GM13976 (cell line): ENCODE measurements at places on chromosomes 1 and 21.

DNA sequence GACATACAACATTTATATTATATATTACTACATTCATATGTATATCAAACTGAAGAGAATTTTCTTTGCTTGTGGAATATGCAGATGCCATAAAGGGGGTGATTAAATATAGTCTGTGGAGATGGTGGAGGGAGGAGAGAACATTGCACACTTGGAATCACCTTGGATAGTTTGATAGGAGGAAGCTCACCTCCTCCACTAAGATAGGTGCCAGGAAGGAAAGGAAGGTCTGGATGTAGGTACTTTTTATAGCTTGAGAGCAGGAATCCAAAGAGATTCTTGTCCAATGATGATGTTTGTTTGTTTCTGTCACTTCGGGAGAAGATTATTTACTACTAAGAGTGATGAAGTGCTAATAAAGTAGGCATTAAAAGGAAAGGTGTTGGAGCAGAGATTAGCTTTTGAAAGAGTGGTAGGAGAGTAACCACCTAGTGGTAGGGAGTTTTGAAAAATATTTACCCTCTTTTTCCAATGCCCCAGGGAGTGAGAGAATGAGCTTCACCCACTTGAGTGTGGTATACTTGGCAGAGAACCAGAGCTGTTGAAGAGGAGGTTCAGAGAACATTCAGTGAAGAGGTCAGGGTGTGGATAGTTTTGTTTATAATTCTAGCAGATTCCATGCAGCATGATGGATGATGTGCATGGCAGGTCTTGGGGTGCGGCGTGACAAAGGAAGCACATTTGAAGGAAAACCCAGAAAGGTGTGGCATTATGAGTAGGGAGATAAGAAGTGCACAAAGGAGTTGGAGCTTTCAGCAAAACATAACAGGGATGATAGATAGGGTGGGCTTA, 145.0 kb downstream of the PATJ start:
- no peak for DNase-seq

DNA sequence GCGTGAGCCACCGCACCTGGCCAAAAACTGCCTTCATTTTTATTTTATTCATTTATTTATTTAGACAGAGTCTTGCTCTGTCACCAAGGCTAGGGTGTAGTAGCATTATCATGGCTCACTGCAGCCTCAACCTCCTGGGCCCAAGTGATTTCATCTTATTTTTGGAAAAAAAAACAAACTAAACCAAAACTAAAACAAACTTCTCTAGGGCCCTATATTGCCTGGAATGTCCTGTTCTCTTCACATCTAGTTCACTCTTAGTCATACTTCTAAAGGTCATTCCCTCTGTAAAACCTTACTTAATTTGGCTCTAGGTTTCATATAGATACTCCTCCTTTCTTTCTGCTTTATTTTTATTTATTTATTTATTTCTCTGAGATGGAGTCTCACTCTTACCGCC, 15.6 kb downstream of the RPS27 start:
- no peak for DNase-seq

DNA sequence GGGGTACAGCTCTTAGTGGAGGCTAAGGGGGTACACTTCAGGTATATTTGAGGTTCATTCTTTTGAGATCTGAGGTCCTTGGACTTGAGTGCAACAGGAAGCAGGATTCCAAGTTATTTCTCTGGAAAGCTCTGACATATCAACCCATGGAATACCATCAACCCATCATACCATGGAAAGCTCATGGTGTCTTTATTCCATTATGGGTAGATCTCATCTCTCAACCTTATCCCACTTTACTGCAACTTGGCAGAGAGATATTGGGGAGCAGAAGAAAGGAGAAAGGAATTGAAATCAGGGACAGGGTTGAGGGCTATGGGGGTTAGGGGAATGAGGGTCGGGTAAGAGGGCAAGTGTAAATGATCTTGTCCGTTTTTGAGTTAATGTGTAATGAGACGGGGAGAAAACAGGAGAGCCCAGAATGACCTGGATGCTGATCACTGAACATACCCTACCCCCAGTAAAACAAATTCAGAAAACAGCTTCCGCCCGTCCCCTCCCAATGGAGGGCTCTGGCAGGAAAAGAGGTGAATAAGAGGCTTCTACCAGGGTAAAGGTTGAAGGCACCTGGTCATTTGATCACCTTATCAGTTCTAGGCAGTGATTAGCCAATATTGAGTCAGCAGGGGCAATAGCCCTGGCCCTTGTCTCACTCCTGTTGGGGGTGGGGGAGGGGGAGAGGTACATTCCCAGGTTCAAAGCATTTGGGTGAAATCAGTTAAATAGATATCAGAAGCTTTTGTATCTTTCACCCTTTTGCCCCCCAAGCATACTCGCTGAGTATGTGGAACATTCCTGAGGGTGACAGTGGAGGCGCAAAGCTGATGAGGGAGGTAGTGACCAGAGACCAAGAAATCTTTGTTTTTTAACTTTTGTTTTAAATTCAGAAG, 622 bp upstream of the APOA2 start:
- no peak for DNase-seq

GRCh38 chr1:183566026-183566425, 24.2 kb downstream of the NCF2 start:
- no peak for DNase-seq

DNA sequence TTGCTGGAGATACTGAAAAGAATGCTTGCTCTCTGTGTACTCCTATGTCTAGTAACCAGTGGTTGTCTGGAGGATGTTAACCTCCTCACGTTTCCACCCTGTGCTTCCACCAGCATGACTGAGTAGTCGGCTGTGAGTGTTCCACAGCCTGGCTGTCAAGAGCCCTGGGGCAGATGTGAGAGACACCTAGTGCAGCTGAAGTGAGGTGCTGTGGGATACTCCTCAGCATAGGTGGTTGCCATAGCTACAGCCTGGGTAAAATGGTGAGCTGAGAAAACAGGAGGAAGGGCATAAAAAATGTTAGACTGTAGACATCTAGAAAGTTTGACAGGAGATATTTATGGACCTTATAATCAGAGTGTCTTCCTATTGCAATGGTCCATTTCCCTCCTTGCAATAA, 15.8 kb downstream of the IVL start:
- no peak for DNase-seq

DNA sequence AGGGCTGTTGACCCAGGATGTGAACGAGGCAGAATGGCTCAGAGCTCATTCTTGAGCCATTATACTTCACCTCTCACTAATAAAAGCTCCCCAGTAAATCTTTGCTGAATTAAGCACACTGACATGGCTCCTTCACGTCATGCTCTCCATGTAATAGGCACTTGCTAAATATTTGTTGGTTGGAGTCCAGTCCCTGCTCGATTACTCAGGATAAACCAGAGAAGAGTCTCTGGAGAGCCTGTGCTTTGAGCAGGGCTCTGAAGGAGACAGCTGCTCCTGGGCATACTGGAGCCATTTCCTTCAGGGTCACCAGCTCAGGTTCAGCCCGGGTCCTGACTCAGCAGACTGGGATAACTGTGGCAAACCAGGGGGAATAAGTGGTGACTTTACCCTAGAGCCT, 46.9 kb downstream of the HLX start:
- no peak for DNase-seq

GRCh38 chr1:214636436-214636835, 33.4 kb downstream of the CENPF start:
- no peak for DNase-seq

DNA sequence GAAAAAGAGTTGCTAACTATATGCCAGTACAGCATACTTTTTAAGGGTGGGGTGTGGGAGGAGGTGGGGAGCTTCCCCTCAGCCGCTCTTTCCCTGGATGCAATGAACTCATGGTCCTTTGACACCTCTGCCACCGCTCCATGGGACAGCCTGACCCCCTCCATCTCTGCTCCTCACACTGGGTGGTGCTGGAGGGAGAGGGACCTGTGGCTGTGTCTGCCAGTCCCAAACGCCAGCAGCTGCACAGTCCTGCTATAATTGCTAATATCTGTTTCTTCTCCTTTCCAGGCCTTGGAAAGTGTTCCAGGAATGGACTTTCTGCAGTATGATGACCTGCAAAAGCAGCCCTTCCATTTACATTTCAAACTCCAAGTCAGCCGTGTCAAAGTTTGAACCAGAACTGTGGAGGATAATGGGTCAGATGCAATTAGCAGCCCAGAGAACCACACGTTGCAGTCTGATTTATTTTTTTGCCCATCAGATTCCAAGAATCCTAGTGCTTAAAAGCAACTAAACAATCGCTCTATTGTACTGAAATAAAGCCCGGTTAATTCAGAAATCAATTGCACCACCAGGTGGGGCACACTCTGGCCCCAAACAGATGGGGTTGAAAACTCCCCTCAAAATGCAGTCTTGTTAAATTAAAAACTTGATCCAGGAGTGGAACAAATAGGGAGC, 160.7 kb upstream of the LMO4 start:
- DNase-seq, result no peak

GRCh38 chr1:231603598-231604275, 22.9 kb upstream of the DISC1 start:
- peak; percentile 51 for DNase-seq

- DNase-seq, result no peak
Observed at GRCh38 chr1:177255411-177255810, 84.7 kb downstream of the BRINP2 start.

GRCh38 chr1:6827630-6828165, 42.4 kb downstream of the CAMTA1 start:
- DNase-seq, result no peak

DNA sequence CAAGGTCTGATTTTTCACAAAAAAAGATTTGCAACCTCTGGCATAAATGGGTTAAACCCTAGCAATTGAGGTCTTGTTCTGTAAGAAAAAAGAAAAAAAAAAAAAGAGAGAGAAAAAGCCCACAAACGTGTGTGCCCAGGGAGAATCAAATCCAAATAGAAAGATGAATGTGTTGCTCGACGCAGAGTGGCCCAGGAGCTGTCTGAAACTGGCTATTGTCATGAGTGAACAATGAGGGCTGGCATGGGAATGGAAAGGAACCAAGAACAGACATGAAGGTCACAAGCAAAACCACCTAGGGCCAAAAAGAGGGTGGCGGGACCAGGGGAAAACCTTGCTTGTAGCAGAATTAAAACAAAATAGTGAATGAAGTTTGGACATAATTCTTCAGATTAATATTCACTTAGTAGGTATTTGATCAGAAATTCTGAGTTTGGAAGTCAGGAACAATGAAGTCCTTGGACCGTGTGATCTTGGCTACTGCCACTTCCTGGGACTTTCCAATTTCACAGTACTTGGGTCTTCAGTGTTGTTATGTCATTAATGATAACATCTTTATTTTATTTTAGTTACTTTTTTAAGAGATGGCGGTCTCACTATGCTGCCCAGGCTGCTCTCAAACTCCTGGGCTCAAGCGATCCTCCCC, 3.1 kb downstream of the ENO1 start:
- DNase-seq, result no peak

- no peak for DNase-seq
Observed at GRCh38 chr1:96361271-96361856, 360.2 kb upstream of the PTBP2 start.

DNA sequence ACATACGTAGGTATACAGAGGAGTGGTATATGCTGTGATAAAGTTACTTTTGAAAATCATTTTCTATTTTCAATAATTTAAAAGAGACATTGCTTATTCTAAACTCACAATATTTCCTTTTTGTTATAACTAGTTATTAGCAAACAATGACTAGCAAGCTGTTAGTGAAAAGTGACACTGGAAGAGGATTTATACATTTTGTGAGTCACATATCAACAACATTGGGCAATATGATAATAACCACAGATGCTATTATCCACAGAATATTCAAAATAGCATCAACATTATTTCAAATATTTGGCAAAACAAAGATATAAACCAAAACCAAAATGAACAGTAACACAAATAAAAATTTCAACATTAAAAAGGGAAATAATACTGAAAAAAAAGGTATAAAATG, 104.0 kb upstream of the HP1BP3 start:
- DNase-seq, result no peak

DNA sequence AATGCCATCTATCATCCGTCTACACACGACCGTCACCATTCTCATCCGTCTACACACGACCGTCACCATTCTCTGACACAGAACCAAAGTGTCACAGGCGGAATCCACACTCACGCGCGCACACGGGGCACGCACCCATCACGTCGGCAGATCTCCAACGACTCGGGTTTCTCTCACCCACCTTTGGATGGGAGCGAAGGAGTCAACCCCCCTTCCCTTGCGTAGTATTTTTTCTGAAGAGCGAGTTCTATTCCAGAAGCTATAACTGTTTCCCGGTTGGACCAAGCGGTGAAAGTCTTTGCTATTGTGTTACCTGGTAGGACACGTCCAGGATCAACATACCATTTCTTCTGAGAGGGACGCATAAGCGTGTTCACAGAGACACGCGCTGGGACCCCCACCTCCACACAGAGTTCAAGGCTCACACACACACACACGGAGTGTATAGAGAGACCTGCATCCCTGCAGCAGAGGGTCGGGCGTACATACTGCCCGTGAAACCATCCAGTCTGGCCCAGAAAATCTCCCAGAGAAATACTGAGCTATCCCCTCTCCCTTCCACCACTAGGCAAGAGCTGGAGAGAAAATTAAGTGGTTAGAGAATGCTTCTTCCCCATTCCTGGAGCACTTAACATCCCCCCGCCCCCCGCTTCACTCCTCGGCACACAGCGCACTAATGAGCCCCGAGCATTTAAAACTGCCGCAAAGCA, 741 bp downstream of the DUSP10 start:
- no peak for DNase-seq

- DNase-seq, result peak; percentile 52
Observed at GRCh38 chr1:33624991-33625870, 152.8 kb downstream of the ZSCAN20 start.

DNA sequence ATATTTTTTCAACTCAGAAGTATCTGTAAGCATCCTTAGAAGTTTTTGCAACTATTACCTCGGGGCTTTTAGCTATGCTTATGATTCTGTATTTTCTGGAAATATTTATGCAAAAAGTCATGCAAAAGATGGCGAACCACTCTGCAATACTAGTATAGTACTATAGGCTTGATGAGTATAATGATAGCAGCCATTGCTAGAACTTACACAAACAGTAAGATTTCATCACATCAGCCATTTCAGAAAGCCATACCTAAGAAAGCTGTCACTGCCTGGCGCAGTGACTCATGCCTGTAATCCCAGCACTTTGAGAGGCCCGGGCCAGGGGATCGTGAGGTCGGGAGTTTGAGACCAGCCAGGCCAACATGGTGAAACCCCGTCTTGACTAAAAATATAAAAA, 227.1 kb downstream of the LRRC7 start:
- no peak for DNase-seq

DNA sequence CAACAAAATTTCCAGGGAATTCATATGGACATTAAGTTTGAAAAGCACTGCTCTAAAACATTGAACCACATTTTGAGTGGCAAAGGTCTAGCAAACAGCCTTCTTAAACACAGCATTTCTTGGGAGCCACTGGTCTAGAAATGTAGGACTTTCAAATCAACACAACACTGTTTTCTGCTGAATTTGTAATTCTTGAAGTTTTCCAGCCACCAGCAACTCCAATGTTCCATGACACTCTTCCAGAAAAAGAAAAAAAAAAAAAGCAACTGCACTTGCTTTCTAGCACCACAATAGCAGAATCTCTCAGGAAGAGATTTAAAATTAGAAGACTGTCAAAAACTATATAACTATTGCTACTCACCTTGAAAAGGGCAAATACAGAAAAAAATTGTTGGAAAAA, 4.5 kb downstream of the SYDE2 start:
- DNase-seq, result no peak

- no peak for DNase-seq
Observed at GRCh38 chr1:18653367-18653766, 22.7 kb downstream of the PAX7 start.
